Left forelimb (tissue), 1 donor: ENCODE measurements at places on chromosomes 4 and X.
A peak's percentile ranks its signal among the peaks of the same experiment; 100 is the strongest.

GRCh38 chr4:123990310-123990870 is 593.8 kb downstream of the SPRY1 start:
- DNase-seq: no peak

GRCh38 chr4:139692309-139693012 is 26.8 kb downstream of the MGST2 start:
- no peak for DNase-seq

GRCh38 chr4:124111922-124112321 is 600.6 kb downstream of the ANKRD50 start:
- no peak for DNase-seq

DNA sequence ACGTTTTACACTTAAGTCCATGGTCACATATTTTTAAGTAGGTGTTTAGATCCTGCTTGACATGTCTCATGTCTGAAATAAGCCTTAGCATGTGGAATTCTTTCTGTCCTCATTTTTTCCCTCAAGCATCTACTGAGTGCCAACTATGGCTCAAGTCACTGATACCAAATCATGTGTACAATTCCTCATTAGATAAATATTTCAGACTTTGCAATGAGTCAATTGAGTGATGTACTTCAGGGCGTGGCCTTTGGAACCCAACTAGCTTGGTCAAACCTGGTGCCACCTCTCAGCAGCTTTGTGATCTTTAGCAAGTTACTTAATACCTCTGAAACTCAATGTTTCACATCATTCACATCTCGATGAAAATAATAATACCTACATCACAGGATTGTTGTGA is 12.6 kb upstream of the JADE1 start:
- no peak for DNase-seq

DNA sequence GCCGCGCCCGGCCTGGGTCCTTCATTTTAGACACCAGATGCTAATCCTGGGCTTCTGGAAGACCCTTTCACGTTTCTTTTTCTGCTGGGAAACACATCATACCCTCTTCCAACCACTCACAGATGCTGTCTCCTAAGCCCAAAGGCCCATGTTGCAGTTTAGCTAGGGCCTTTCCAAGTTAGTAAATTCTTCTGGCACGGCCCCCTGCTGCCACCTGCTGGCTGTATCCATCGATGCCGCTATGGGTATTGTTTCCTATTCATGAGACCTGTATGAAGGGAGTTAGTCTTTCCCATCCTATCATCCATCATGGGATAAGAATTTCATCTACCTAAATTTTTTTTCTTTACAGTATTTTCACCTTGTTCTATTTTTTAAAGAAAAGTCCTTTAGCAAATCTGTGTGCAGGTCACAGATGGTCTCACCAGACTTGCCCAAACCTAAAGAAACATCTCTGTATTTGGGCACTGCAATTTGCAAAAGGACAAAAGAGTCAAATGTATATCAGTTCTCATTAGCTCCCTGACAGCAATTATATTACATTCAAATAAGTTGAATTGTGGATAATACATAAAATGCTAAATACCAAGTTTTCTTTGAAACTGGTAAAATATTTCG is 37.8 kb upstream of the SLC9A7 start:
- DNase-seq: peak; percentile 70

- peak; percentile 68 for DNase-seq
These were observed 664 bp downstream of the PRSS12 start for GRCh38 chr4:118351851-118352827.

- no peak for DNase-seq
These were observed 1336.5 kb downstream of the PCDH19 start for GRCh38 chrX:99073551-99073950.

GRCh38 chr4:174464949-174465348 is 57.3 kb downstream of the HPGD start:
- no peak for DNase-seq

GRCh38 chrX:45781901-45782553 is 581.4 kb upstream of the DIPK2B start:
- DNase-seq: no peak

DNA sequence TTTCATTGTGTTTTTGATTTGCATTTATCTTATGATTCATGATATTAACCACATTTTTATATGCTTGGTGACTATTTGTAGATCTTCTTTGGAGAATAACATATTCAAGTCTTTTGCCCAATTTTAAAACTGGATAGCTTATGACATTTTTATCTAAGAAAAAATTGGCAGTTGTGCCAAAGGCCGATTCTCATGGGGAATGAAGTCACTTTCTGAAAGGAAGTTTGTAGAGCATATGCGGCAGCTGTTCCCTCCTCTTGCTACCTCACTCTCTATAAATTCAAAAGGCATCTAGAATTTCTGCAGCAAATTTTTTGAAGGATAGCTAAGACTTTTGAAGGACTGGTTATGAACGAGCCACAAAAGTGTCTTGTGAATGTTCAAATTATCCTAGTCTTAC is 2353.5 kb downstream of the ARAP2 start:
- no peak for DNase-seq

DNA sequence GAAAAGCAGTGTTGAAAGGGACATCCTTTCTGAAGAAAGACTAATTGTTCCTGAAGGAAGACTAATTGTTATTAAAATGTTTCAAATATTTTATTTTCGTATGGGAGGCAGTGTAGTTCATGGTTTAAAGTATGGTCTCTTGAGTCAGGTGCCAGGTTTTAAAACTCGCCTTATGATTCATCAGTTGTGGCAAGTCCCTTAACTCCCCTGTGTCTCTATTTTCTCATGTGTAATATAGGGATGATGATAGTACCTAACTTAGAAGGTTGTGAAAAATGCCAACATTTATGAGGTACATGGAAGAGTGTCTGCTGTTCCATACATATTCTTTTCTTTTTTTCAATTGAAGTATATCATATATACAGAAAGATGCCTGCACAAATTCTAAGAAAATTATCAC is 414.2 kb upstream of the DIPK2B start:
- no peak for DNase-seq

DNA sequence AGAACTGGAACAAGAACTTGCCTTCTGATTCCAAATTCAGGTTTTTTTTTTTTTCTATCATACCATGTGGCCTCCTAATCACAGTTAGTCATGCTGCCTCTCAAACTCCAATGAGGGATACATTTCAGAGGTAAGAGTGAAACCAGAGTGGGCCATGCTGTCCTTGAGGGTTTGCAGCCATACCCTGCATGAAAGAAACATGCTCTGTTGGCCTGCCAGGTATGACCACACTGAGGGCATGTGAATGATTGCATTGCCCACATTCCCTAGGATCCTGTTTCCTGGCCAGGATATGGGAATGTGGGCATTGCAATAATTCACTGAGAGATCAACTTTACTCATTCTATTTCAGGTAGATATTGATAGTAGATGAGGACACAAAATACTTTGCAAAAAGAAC is 56.4 kb upstream of the DDIT4L start:
- no peak for DNase-seq

DNA sequence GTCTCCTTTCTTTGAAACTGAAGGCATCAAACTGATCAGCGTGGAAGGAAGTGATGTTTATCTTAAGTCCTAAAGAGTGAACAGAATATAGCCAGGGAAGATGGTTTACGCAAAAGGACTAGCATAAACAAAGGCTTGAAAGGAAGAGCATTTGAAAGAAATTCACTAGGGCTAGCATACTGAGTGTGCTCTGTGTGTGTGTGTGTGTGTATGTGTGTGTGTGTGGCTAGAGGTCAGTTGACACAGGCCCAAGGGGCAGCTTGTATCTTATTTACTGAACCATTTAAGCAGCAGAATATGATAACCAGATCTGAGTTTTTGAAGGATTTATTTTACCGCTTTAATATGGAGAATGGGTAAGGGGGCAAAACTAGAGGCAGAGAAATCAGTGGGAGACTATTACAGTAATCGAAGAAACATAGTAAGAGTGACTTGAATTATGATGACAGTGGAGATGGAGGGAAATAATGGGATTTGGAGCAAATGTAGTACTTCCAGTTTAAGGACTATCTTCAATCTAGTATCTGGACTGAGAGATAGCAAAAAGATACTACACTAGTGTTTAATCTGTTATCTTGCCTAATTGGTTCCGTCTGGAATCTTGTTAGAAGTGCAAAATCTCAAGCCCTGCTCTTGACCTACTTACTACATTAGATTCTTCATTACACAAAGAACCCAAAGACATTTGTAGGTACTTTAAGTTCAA is 36.9 kb downstream of the CEP44 start:
- DNase-seq: no peak

GRCh38 chr4:47012676-47013075 is 18.7 kb upstream of the GABRB1 start:
- DNase-seq: no peak

DNA sequence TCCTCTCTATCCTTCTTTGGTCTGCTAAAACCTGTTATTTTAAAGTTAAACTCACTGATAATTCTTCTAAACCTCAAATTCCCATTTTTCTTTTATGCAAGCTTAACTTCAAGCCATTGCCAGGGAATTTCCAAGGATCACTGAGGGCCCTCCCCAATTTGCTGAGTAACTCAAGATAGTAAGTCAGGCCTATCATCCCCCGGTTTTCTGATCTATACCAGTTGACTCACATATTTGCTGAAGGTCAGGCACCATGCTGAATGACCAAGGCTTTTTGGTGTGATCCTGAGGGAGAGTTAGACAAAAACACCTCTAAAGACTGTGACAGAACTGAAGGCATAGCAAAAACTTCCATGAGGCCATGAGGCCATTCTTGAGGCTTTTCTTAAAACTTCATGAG is 1301.9 kb downstream of the PCDH7 start:
- no peak for DNase-seq

- DNase-seq: no peak
These were observed 26.7 kb downstream of the SH3RF1 start for GRCh38 chr4:169243825-169244609.

- DNase-seq: no peak
These were observed 557 bp upstream of the FAM53A start for GRCh38 chr4:1684506-1685234.

DNA sequence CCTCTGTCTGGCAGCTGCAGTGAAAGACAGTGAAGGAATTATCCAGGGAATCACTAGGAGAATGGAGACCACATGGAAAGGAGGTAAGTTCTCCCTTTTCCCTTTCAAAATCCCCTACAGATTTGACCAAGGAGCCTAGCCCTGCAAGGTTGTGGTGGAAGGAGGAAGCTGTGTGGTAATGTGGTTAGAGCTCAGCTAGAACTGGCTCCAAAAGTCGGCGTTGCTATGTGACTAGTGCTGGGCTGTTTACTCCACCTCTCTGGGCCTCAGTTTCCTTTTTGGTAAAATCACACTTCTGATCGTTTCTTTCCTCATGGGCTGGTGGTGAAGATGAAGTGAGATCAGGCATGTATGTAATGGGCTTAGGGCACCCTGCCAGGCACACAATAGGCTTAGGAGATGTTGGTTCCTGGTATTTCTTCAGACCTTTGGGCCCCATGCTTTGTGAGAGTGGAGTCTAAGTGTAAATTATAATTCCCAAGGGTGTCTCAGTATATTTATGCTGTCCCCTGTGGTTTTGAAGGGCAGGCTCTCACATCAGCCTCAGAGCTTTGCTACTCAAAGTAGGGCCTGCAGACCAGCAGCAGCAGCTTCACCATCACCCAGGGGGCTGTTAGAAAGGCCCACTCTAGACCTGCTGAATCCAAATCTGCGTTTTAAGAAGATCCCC is 183.7 kb upstream of the BCOR start:
- DNase-seq: no peak

- DNase-seq: peak; percentile 81
These were observed at the start of gene COL25A1 for GRCh38 chr4:109302361-109303139. Gene COL25A1 (minus strand): TSS chr4:109302658.

DNA sequence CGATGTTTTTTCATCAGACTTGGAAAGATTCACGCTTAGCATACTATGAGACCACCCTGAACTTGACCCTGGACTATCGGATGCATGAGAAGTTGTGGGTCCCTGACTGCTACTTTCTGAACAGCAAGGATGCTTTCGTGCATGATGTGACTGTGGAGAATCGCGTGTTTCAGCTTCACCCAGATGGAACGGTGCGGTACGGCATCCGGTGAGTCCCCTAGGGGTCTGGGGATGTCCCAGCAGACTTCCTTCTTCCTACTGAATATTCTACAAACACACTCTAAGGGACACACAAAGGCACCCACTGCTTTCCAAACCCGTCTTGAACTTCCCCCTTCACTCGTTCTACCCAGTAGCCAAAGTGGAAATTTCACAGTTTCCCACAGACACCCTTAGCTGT is 9.3 kb downstream of the GABRQ start:
- DNase-seq: no peak

- DNase-seq: no peak
These were observed 47.9 kb upstream of the UNC5C start for GRCh38 chr4:95596676-95597075.

- peak; percentile 82 for DNase-seq
These were observed 11.2 kb upstream of the BCOR start for GRCh38 chrX:40108959-40109287.

- no peak for DNase-seq
These were observed 191.2 kb upstream of the INTU start for GRCh38 chr4:127441571-127441970.

DNA sequence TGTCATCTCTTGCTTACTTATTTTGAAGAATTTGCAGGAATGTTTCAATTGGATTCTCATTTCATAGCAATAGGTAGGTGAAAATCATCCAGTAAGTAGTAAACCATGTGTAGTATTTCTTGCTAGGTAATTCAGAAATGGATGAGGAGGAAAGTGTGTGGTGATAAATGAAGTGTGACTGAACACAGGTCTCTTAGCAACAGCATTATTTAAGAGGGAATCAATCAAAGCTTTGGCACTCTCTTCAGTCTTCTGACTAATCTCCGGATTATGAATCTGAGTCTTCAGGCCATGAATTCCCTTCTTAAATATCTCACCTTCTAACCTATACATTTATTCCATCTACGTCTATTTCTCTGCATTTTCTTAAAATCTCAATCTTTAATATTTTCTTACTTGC is 55.8 kb upstream of the ARHGAP24 start:
- no peak for DNase-seq

- DNase-seq: no peak
These were observed 396.5 kb downstream of the DTHD1 start for GRCh38 chr4:36677874-36678273.

GRCh38 chr4:105563352-105563751 is 10.9 kb downstream of the ARHGEF38 start:
- no peak for DNase-seq
